Thyroid gland (tissue), 4 donors: ENCODE measurements at places on chromosomes 6 and 20.
A peak's percentile ranks its signal among the peaks of the same experiment; 100 is the strongest.

DNA sequence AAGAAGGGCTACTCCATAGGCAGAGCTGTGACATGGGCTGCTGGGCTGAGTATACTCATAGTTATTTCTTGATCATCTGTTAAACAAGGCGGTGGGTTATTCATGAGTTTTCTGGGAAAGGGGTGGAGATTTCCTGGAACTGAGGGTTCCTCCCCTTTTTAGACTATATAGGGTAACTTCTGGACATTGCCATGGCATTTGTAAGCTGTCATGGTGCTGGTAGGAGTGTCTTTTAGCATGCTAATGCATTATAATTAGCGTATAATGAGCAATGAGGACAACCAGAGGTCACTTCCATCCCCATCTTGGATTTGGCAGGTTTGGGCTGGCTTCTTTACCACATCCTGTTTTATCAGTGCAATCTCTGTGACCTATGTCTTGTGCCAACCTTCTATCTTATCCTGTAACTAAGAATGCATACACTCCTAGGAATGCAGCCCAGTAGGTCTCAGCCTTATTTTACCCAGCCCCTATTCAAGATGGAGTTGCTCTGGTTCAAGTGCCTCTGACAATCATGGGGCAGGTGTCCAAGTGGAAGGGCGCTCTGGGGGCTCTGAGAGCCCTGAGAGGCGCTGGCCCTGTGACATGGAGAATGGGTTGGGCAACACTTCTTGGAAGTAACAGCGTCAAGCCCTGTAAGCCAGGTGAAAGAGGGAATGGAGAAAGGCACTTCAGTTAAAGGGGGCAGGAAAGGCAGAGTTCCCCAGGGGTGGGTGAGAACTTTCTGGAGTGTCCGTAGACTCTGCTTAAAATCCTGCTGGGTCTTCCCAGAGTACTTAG is 354.2 kb upstream of the SULF2 start:
- H3K4me3 ChIP-seq, result no peak overlapping the region
- H3K36me3 ChIP-seq, result no peaks in the 10 kb centered on the region
- no peak overlapping the region for H3K27ac ChIP-seq
- H3K4me1 ChIP-seq, result no peaks in the 10 kb centered on the region
- DNase-seq, result no peak
- H3K27me3 ChIP-seq, result no peaks in the 10 kb centered on the region

GRCh38 chr6:147281895-147282565 is 77.8 kb downstream of the STXBP5 start:
- no peak overlapping the region for H3K27ac ChIP-seq
- no peak for DNase-seq

- H3K36me3 ChIP-seq, result no peaks in the 10 kb centered on the region
- no peak overlapping the region for H3K4me3 ChIP-seq
- no peak for DNase-seq
- no peaks in the 10 kb centered on the region for H3K4me1 ChIP-seq
Measured at GRCh38 chr20:20799716-20800312, 87.4 kb upstream of the RALGAPA2 start.

DNA sequence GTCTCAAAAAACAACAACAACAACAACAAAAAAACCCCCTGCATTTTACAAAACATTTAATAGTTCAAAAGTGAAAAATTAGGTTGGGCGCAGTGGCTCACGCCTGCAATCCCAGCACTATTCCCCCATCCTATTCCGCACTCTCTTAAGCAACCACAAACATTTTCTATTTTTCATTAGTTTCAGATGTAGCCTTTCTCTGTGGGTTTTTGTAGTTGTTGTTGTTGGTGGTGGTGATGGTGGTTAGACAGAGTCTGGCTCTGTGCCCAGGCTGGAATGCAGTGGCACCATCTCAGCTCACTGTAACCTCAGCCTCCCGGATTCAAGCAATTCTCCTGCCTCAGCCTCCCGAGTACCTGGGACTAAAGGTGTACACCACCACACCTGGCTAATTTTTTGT is 6.4 kb upstream of the GMNN start:
- no peak for DNase-seq
- no peak overlapping the region for H3K4me3 ChIP-seq
- H3K4me1 ChIP-seq, result peaks cover 4% of the 10 kb centered on the region
- H3K36me3 ChIP-seq, result no peaks in the 10 kb centered on the region
- no peaks in the 10 kb centered on the region for H3K27me3 ChIP-seq
- no peak overlapping the region for H3K27ac ChIP-seq

DNA sequence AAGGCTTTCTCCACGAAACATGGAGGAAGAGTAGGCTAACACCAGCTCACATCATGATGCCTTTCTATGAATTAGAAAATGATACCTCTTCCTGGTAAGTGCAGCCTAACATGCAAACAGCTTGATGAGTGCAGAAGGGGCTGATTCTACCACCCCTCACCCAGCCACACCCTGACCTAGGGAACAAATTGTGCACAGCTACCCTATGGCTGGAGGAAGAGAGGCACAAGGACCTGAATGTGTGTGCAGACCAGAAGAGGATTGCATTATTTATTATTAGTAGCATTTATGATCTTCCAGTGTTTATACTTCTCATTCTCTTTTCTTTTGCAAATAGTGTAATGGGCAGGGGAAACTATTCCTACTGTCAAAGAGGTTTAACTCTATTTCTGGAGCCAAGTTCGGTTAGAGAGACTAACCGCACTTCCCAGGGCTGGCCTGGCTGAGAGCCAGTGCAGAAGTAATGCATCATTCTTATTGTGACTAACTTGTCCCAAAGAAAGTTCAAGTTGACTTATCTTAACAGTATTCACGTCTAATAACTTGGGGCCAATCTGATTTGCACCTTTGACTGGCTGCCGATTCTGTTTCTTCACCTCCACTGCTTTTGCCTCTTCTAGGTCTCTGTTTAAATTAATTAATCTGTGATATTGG is 237.5 kb downstream of the CD83 start:
- no peaks in the 10 kb centered on the region for H3K27me3 ChIP-seq
- no peak overlapping the region for H3K27ac ChIP-seq
- no peak overlapping the region for H3K4me3 ChIP-seq
- DNase-seq, result peak; percentile 24

DNA sequence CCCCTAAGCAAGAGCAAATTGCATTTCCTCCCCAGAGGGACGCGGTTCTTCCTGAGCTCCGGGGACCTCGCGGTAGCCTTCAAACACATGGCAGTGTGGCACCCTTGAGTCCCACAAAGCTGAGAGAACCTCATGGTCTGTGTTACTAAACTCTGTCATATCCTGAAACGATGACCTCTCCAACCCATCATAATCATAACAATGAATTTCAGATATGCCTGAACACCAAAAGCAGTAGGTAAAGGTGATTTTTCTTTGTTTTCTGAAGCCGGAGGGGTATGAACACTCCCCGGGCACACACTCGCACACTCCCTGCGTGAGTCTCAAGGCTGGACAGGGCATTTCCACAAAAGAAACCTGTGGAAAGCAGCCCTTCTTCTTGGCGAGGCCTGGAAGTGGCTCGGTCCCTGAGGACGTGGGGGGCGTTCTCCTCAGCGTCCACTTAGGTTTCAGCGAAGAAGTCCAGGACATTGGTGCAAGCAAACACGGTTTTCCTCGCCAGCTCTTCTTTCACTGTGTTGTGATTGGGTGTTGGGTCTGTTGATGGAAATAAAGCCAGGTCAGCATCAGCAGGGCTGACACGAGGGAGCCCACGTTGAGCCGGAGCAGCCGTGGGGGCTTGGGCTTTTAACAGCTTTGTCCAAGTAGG is 183.4 kb downstream of the ERMARD start:
- no peaks in the 10 kb centered on the region for H3K36me3 ChIP-seq
- no peak overlapping the region for H3K4me3 ChIP-seq
- H3K27me3 ChIP-seq, result no peaks in the 10 kb centered on the region
- no peak overlapping the region for H3K27ac ChIP-seq

DNA sequence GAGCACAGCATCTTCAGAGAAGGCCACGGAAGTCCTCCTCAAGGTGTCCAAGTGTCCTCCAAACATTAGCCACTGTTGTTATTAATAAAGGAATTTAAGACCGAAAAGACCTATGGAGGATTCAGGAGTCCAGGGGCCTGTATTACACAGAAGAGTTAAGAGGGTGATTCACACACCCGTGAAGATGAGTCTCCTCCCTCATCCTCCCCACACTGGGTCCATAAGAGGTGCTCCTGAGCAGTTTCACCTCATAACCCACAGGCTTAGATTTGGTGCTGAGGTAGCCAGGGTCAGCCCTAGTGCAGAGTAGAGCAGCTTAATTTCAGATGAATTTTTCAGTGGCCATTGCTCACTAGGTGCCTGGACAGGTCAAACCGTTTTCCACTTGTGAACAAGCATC is 65.3 kb downstream of the PRR18 start:
- H3K4me3 ChIP-seq, result no peak overlapping the region
- H3K36me3 ChIP-seq, result no peaks in the 10 kb centered on the region
- no peak overlapping the region for H3K27ac ChIP-seq
- H3K4me1 ChIP-seq, result no peaks in the 10 kb centered on the region

DNA sequence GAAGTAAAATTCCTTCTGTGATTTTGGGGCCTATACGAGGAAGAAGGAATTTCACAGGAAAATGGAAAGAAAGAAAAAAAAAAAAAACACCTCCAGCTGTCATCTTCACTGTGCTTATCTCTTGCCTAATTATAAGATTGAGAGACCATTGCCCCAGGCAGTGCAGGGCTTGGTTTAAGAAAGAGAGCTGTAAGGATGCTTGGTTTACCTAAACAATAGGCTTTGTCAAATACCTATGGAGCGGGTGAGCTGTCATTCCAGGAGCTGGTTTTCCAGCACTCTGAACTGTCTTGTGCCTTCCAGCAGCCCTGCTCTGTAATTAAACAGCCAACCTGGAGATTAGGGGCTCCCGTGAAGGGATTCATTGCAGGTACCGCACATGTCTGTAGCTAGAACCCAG is 137.8 kb downstream of the EDN3 start:
- no peaks in the 10 kb centered on the region for H3K4me1 ChIP-seq
- no peak overlapping the region for H3K4me3 ChIP-seq
- no peak for DNase-seq
- H3K27ac ChIP-seq, result no peak overlapping the region
- no peaks in the 10 kb centered on the region for H3K36me3 ChIP-seq
- no peaks in the 10 kb centered on the region for H3K27me3 ChIP-seq

GRCh38 chr6:129621252-129621651 is 88.7 kb downstream of the ARHGAP18 start:
- H3K4me1 ChIP-seq, result peaks cover 9% of the 10 kb centered on the region
- H3K27ac ChIP-seq, result no peak overlapping the region
- H3K4me3 ChIP-seq, result no peak overlapping the region
- DNase-seq, result no peak

DNA sequence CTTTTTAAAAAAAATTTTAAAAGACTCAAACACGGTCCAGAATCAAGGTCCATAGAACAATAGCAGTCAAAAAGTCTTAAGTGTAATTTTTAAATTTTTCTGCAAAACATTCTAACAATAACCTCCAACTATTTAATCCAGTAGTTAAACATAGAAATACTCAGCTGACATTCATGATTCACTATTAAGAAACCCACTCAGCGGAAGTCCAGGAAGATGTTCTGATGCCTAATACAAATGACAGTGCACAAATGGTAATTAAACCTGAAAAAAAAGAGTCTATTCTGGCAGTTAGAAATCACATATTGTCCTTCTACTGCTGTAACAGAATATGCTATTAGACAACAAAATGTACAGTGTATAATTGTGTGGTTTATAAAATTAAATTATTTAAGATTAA is 128.2 kb upstream of the BMP5 start:
- no peaks in the 10 kb centered on the region for H3K27me3 ChIP-seq
- H3K36me3 ChIP-seq, result no peaks in the 10 kb centered on the region
- H3K4me1 ChIP-seq, result no peaks in the 10 kb centered on the region
- no peak overlapping the region for H3K4me3 ChIP-seq
- no peak for DNase-seq

DNA sequence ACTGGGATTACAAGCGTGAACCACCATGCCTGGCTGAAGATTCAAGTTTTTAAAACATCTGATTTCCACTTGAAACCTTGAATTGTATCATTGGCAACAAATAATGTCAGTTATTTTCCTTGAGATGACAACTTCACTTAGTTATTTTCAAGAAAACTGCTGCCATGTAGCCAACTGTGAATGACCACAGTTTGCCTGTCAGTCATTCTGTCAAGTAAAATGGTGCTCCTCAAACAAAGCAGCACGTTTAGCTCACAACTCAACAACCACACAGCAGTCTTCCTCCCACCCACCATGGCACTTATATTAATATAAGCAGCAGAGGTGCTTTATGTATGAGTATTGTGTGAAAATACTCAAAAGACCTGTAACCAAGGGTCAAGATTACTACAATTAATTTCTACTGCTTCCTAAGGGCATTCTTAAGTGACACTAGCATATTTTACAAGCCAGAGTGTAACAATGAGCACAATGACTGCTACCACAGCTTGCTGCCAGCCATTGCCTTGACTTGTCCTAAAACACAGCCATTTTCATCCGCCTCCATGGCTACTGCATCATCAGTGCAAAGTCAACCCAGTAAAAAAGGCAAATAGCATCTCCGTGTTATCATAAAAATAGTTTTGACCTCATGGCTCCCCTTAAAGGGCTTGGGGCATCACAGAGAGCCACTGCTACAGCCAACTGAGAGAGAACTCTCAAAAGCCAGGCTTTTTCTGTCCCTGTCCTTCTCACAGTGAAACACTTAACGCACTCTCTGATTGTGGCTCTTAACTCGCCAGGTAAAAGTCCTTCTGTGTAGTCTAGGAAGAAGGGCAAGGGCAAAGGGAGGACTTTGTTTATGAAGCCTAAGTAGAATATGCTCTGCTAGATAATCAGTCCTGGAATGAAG is 96.4 kb upstream of the TAB2 start:
- H3K27ac ChIP-seq, result no peak overlapping the region
- no peaks in the 10 kb centered on the region for H3K27me3 ChIP-seq
- no peak for DNase-seq
- no peak overlapping the region for H3K4me3 ChIP-seq
- H3K4me1 ChIP-seq, result peaks cover 10% of the 10 kb centered on the region
- H3K36me3 ChIP-seq, result no peaks in the 10 kb centered on the region

DNA sequence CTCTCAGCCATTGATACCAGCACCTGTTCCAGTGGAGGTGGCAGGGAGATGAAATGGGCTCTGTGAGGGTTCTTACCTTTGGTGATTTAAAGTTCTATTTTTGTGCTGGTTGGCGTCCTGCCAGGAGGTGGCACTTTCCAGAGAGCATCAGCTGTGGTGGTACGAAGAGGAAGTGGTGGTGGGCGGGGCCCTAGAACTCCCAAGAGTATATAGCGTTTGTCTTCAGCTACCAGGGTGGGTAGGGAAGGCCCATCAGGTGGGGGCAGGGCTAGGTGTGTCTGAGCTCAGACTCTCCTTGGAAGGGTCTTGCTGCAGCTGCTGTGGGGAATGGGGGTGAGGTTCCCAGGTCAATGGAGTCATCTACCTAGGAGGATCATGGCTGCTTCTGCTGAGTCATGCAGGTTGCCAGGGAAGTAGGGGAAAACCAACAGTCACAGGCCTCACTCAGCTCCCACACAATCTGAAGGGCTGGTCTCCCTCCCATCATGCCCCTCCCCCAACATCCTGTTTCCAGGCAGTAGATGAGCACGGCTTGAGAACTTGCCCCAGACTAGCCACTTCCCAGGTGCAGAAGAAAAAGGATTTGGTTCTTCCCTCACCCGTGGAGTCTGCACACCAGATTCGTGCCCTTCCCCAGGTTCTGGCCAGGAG is 46.6 kb downstream of the MOXD1 start:
- H3K4me1 ChIP-seq, result no peaks in the 10 kb centered on the region
- H3K27me3 ChIP-seq, result no peaks in the 10 kb centered on the region
- no peak for DNase-seq
- H3K4me3 ChIP-seq, result no peak overlapping the region
- no peak overlapping the region for H3K27ac ChIP-seq
- no peaks in the 10 kb centered on the region for H3K36me3 ChIP-seq

GRCh38 chr6:47009583-47009982 is 32.5 kb downstream of the ADGRF1 start:
- no peaks in the 10 kb centered on the region for H3K36me3 ChIP-seq
- DNase-seq, result no peak
- H3K4me1 ChIP-seq, result no peaks in the 10 kb centered on the region
- H3K27me3 ChIP-seq, result no peaks in the 10 kb centered on the region

GRCh38 chr6:114897536-114897935 is 554.7 kb upstream of the HS3ST5 start:
- no peak overlapping the region for H3K4me3 ChIP-seq
- H3K4me1 ChIP-seq, result no peaks in the 10 kb centered on the region
- no peaks in the 10 kb centered on the region for H3K36me3 ChIP-seq
- H3K27me3 ChIP-seq, result no peaks in the 10 kb centered on the region
